Motor neuron (in vitro differentiated cells): ENCODE measurements at places on chromosomes 1 and 21. TPM values are rescaled to one million over a fixed set of nuclear protein-coding genes. Genes with fewer than 3 reads are reported as not detected.

Gene KLHL20
- total RNA-seq = 23.8 and 25.8 TPM in 2 replicates

Gene HTR1D
- 0.17 and 0.26 TPM in 2 replicates for total RNA-seq

Gene CITED4
- total RNA-seq = 0.58 and 0.69 TPM in 2 replicates

Gene S100A3
- 0.42 TPM in 1 of 2 replicates, not detected in the other for total RNA-seq

- ATAC-seq = no peak
These were observed 59.3 kb upstream of the PTGFRN start for GRCh38 chr1:116850436-116850835.

- ATAC-seq = no peak
These were observed 90.1 kb upstream of the ACTL8 start for GRCh38 chr1:17665054-17665453.

- no peak for ATAC-seq
These were observed 24.9 kb downstream of the PCAT6 start for GRCh38 chr1:202835548-202836072.

GRCh38 chr21:18340387-18340942 is 63.1 kb downstream of the TMPRSS15 start:
- ATAC-seq = no peak

GRCh38 chr1:87449348-87449963 is 120.8 kb downstream of the LMO4 start:
- no peak for ATAC-seq
